ENCODE measurements at places on chromosomes 7 and 10.

DNA sequence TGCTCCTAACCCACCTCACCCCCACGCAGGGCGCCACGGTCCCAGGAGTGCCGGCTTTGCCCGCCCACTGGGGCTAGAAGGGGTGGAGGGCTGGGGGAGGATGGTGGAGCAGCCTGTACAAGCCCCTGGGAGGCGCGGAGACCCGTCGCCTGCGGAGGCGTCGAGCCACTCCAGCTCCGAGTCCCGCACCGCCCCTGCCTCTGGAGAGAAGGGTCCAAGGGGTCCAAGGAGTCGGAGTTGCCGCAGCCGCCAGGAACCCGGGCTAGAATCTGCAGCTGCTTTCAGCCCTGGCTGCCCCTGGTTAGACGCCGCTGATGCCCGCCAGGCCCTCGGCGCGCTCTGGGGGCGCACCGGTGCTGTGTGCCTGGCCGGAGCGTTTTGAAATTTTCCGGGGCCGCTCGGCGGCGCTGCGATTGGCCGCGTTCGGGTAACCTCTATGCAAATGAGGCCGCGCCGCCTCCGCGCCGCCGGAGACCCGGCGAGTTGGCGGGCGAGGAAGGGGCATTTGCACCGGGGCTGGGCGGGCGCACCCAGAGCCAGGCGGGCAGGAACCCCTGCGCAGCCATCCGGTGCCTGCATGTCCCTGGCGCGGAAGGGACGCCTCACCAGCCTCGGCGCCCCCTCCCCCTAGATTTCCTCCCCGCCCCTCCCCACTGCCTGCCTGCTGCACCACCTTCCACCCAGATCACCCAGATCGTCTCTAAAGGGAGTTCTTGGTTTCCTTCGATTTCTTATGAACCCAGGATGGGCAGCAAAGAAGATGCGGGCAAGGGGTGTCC is at the start of gene HMX2:
Gene HMX2, plus strand, starts transcription at position 502 of the 779 bp plus-strand sequence. Its CDS starts 243 bp downstream, at position 745.
- no peak for DNase-seq

DNA sequence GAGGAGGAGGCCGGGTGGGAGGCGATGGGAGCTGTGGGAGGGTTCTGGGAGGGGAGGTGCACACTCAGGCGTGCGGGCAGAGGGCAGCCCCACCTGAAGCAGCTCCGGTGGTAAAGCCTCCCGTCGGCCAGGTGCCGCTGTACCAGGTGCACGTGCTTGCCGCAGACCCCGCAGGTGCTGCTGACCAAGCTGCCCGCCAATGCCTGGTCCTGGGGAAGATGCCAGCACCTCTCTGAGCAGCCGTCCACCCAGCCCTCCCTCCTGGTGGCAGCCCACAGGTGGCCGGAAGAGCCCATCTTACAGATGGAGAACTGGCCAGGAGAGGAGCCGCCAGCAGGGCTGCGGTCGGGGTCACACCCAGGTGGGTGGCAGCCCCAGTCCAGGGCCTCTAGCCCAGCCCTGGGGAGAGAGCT is 12.6 kb downstream of the MICALL2 start:
- no peak for DNase-seq

DNA sequence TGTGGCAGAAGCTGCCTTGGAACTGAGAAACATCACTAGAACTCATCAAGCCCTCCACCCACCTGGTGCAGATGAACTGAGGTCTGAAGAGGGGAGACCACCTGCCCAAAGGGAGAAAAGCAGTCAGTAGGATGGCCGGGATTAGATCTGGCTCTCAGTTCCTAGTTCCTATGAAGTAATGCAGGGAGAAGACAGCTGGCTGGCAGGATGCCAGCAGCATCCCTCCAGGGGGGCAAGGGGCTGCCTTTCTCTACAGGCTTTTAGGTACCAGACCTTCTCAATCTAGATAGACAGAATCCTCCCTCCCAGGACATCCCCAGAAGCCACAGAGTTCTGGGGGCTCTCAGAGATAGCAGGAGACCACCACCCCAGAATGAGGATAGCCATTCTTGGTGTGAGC is 7.8 kb downstream of the CRHR2 start:
- no peak for DNase-seq

- no peak for DNase-seq
Measured at GRCh38 chr7:30752979-30753378, 1.0 kb downstream of the INMT start.

- no peak for DNase-seq
Measured at GRCh38 chr7:86968618-86969017, 90.8 kb downstream of the ELAPOR2 start.

DNA sequence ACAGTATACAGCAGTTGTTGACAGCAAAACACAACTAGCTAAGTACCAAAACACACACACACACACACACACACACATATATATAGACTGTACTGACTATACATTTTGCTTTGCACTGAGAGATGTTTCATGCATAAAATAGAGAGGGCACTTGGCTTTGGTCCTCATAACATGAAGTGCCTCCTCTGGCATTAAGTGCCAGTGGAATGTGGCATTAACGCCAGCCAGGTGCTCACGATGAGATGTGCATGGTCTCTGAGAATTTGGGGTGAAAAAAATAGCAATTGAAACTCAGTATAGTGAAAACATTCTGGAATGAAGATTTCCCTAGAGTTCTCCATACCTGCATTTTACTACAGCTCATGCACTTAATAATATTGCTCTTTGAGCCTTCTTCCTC is 70.0 kb upstream of the INSYN2A start:
- DNase-seq: no peak

DNA sequence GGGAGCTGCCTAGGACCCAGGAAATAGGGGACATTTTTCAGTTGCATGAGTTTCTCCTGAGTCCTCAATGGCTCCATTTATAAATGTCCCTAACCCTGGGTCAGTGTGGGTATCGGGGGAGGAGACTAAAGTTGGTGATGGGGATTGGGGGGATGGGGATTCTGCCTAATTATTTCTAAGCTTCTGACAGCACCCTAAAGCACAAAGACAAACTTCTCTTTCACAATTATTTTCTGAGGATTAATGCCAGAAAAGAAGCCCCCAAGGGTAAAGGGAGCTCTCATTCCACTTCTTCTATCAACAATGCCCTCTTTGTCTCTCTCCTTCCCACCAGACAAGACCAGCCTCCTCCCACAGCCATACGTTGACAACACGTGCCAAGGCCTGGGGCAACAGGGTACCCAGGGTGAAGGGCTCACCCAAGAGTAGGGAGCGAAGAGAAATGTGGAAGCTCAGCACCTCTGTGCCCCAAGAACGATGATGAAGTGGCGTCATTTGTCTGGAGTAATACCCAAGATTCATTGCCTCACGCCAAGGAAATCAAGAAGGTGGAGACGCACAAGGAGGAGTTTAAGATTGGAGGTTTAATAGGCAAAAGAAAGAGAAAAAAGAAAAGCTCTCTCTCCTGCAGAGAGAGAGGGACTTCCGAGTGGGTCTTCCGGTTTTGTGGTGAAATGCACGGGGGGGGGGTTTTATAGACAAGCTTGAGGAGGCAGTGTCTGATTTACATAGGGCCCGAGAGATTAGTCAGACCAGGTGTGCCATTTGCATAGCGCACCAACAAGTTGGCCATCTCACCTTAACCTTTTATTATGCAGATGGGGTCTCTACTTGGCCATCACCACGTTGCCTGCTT is 14.4 kb upstream of the GJC3 start:
- no peak for DNase-seq

- no peak for DNase-seq
Measured at GRCh38 chr7:1103009-1103788, 15.3 kb downstream of the GPER1 start.

DNA sequence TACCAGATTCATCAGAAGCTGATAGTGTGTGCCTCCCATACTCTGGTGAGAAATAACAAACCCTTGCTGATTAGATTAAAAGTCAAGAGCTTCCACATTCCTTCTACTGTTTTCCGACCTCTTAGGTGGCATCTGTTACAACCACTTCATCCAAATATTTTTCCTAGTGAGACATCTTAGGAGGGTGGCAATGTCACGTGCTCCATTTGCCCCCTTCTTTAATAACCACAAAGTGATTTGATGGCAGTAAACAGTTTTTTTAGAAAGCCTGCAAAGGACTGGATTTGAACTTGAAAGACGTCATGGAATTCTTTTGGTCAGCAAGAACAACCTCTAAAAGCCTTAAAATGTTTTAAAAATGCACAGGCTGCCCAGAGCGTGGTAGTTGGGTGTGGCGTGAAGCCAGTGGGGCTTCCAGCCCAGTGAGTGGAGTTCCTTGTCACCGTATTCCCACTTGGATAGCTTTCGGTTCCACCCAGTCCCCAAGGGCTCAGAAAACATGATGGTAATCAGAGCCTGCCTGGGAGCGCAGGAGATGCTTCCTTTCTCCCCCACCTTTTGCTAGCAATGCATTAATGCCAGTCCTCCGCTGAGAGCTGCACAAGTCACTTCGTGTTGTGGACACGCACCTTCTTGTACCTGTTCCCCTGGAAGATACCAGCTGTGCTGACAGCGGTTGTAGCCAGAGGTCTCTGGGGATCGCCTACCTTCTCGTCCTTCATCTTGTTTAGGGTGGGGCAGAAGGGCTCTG is 256.4 kb downstream of the KIAA1217 start:
- DNase-seq: no peak

GRCh38 chr7:135205850-135206249 is 5.5 kb downstream of the WDR91 start:
- DNase-seq: no peak

GRCh38 chr7:134636008-134636449 is 10.6 kb upstream of the BPGM start:
- no peak for DNase-seq

GRCh38 chr10:122112021-122112616 is 123.2 kb downstream of the TACC2 start:
- no peak for DNase-seq

DNA sequence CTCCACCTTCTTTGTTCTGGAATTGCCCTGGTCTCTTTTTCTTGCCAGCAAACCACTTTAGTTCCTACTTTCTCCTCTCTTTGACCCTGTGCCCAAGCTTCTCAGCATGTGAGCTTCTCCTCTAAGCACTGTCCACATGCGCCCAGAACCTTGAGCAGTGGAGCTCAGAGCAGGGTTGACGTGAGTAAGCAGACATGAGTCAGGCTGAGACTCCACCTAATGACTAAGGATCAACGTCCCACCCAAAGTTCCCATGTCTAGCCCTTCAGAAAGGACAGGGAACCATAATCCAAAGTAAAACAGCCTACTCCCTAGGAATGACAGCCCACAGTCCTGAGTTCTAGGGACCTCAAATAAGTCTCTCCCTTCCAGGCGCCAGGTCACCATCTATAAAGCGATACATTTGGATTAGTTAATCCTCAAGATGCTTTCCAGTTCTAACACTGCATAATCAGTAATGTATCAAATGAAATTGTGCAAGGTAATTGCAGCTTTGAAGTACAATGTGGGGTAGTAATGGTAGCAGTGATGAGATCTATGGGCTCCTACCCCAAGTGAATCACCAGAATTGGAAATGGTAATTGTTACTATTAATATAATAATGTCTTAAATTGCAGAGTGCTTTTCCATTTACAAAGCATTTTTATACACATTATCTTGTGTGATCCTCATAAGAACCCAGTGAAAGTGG is 44.5 kb downstream of the KCNMA1 start:
- no peak for DNase-seq

- DNase-seq: no peak
Measured at GRCh38 chr10:17125206-17125893, 4.3 kb downstream of the CUBN start.

DNA sequence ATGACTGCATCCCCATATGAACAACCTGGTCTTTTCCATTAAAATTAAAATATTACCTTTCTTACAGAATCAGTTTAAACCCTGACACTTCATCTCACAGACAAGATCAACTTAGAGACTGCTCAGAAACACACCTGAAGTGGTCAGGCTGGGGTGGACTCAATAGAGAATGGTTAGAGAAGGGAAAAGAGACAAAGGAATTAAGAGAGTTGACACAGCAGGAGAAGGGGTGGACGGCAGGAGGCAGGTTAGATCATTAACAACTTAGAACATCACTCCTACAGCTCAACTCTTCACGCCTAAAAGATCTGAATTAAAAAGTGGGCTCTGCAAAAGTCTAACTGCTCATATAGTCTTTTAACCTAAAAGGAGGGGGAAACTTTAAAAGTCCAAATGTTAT is 157.7 kb upstream of the COL1A2 start:
- DNase-seq: no peak

DNA sequence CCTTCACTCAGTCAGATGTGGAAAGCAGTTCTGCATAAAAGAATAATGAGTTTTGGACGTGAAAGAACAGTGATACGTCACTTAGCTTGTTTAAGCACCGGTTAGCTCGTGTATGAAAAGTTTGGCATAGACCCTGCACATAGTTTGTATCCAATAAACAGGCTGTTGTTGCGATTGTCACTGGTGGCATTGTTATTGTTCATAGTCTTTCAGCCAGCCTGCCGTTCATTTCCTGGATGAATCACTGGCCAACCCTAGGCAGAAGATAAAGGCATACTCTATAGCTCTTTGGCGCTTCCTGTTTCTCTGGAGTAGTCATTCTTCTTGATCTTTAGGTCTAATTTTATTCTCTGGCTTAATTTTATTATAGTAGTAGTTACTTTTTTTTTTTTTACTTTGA is 57.8 kb upstream of the ANKRD30A start:
- no peak for DNase-seq

GRCh38 chr7:48637382-48637781 is 287.0 kb upstream of the CDC14C start:
- DNase-seq: no peak

GRCh38 chr7:137335814-137336213 is 7.7 kb downstream of the PTN start:
- no peak for DNase-seq

DNA sequence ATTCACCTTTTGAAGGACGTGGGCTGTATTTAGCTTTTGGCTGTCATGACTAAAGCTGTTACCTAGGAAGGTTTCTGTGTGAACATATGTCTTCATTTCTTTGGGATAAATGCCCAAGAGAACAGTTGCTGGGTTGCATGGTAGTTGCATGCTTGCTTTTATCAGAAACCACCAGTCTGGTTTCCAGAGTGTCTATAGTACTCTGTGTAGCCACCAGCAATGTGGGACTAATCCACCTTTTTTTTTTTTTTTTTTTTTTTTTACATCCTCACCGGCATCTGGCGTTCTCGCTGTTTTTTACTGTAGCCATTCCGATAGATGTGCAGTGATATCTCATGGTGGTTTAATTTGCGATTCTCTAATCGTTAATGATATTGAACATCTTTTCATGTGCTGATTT is 297.8 kb downstream of the SDK1 start:
- DNase-seq: no peak

DNA sequence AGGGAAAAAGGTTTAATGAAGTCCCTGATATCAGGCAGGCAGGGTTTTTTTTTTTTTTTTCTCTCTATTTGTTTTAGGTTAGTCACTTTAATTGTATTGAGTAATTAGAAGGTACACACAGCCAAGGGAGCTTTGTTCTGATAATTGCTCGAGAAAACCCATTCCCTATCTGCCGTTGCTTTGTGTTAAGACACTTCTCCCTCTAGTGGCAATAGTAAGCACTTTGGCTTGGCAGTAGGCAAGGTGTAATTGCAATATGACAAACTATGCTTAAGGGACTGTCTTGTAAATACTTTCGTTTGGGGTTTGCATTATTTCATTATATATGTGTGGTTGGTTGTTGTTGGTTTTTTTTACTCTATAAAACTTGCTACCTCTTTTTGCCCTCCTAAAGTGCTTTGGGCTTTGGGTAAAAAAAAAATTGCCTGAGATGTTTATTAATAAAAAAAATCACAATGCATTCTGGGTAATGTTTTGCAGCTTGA is 113.4 kb downstream of the BTRC start:
- DNase-seq: no peak
